ENCODE measurements at places on chromosomes 16 and 17.

- DNase-seq: peak; percentile 97
Observed at GRCh38 chr16:87778830-87779579, 13.2 kb upstream of the KLHDC4 start.

- DNase-seq: peak; percentile 75
Observed at GRCh38 chr16:5036228-5037156, 2.8 kb upstream of the NAGPA start.

- no peak for DNase-seq
Observed at GRCh38 chr17:13004336-13004735, 13.5 kb downstream of the ELAC2 start.

GRCh38 chr16:73059779-73060615 lies 12.1 kb upstream of the ZFHX3 start:
- peak; percentile 72 for DNase-seq

GRCh38 chr17:32627239-32627996 lies 140.6 kb downstream of the CDK5R1 start:
- DNase-seq: peak; percentile 14

GRCh38 chr17:67573987-67574657 lies 143.6 kb upstream of the NOL11 start:
- no peak for DNase-seq

DNA sequence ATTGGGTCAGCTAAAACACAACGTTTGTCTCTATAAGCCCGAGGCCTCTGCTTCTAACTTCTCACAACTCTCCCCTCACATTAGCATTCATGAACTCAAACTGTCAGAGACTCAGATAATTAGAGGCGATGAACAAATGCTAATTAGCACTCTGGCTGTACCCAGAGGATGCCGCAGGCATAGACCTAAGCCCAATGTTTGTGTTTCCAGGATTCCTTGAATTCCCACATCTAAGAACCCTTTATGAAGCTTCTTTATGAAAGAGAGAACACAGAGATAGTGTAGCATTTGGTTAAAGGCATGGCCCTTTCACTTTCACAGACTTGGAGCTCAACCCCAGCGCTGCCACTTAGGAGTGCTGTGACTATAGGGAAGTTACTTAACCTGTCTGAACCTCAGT lies 512.2 kb downstream of the GRIN2A start:
- no peak for DNase-seq

DNA sequence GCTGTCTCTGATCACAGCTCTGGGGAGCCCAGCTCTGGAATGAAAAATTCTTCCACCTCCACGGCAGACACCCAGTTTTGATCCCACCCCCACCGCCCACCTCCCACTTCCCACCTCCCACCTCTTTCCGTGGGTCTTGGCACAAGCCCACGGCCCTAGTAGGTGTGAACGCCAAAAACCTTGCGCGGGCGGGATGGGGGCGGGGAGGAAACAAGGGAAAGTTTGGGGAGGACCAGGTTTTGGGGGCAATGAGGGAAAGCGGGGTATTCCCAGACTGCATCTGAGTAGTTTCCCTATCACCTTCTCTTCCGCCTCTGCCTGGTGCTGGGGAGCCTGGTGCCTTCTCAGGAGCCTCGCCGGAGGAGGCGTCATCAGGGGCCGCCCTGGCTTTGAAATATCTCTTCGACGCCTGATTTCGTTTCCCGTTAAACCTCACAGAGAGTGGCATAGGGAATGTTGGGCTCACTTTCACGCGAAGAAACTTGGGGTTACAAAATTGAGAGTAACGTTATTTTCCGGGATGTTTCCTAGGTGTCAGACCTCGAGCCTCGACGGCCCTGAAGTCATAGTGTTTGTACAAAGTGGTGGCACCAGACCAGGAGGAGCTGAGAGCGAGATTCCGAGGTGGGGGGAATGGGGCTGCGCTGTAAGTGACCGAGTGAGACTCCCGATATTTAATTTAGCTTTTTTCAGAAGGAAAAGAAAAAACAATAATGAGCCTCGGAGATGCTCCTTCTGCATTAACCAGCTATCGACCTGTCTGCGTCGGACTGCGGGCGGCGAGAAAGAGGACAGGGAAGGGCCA lies 1.6 kb upstream of the IRX3 start:
- DNase-seq: no peak

DNA sequence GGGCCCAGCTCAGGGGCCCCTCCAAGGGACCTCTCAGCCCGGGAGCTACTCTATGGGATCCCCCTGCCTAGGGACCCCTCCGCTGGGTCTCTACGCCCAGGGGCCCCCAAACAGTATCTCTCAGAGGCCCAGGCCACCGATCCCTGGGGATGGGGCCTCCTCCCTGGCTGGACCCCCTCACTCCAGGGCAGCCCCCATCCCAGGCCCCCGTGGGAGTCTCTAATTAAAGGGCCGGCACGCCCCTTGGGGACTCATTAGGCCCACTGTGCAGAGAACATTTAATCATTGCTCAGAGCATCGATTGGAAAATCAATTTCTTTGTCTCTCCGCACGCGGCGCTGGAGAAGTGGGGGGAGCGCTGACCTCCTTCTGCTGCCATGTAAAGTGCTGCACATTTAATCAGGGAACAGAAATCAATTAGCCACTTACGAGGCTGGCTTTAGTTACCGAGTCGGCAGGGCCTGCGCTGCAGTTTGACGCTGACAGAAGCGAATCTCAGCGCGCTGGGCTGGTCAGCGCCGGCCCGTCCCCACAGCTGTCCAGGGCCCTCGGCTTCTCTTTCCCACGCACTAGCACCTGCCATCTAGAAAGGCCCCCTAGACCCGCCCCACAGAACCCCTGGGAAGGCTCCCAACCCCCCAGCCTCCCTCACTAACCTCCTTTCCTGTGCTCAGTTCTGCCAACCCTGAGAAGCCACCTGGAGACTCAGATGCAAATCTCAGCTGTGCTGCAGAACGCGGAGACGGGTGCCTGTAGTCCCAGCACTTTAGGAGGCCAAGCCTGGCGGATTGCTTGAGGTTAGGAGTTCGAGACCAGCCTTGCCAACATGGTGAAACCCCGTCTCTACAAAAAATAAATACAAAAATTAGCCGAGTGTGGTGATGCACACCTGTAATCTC lies 20.2 kb upstream of the C1QL1 start:
- DNase-seq: no peak

GRCh38 chr17:42405963-42406495 lies 17.0 kb downstream of the CAVIN1 start:
- DNase-seq: peak; percentile 75

GRCh38 chr16:46673320-46674013 lies 15.5 kb downstream of the VPS35 start:
- peak; percentile 77 for DNase-seq

DNA sequence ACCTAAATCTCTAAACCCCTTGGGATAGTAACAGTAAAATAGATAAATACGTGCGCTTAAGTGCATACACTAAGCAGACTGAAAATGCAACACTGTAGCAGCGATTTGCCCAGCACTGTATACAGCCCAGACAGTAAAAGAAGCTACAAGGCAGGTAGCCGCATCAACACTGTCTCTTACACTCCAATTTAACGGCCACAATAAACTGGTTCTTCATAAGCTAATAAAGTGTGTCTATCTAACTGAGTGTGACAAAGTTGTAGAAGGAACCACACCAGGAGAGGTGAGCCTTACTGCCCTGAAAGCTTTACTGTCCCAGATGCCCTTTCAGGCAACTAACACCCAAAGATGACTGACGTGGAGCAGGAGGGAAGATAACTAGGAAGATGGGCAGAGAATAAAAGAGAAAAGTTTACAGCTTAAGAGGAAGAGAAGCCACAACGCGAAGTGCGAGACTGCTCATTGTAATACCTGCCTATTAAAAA lies 847 bp downstream of the ZDHHC7 start:
- no peak for DNase-seq

DNA sequence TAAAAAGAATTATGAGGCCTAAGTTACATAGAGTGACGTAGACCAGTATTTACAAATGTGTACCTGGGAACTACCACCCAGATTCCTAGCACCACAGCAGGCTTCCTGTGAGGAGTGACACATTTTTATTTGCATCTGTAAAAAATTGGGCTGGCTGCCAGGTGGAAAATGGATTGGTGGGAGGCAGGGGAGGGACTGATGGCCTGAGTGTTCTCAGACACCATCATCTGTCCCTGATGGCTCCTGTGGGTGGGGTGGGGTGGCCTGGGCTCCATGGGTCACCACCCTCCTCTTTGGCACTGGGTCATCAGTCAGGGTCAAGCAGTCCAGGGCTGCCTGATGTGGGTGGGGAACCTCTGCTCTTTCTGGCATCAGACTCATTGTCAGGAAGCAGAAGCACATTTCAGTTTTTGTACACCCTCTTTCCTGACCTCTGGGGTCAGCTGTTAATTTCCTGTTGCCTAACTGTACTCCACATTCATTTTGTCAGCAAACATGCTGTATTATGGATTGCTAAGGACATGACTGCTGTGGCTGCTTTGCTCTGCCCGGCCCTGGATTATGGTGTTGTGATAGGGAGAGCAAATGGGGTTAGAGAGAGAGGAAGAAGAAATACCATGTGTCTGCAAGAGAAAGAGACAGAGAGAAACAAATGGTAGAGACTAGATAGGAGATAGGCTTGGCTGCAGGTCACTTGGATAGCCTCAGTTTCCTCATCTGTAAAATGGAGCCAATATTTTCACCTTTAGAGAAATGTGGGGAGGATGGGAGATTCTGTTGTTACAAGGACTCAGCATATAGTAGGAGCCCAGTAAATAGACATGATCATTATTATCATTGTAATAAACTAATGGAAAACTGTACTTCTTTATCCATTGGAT lies 11.6 kb upstream of the MFAP4 start:
- peak; percentile 91 for DNase-seq

- no peak for DNase-seq
Observed at GRCh38 chr16:25751230-25751835, 59.6 kb downstream of the HS3ST4 start.

DNA sequence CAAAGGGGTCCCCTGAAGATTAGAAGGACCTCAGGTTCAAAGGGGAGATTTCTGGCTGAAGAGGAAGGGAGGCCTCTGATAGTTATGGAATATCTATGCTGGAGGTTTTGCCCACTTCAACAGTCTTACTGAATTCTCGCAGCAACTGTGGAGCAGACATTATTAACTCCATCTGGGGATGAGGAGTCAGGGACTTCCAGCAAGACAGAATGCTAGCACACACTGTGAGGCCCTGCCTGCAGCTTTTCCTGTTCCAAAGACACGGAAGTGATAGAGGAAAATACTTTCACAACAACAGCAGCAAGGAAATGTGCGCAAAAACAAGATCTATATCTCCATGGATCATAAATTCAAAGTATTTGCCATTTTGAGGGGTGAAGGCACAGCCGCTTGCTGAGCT lies 72.8 kb downstream of the RPH3AL start:
- no peak for DNase-seq

DNA sequence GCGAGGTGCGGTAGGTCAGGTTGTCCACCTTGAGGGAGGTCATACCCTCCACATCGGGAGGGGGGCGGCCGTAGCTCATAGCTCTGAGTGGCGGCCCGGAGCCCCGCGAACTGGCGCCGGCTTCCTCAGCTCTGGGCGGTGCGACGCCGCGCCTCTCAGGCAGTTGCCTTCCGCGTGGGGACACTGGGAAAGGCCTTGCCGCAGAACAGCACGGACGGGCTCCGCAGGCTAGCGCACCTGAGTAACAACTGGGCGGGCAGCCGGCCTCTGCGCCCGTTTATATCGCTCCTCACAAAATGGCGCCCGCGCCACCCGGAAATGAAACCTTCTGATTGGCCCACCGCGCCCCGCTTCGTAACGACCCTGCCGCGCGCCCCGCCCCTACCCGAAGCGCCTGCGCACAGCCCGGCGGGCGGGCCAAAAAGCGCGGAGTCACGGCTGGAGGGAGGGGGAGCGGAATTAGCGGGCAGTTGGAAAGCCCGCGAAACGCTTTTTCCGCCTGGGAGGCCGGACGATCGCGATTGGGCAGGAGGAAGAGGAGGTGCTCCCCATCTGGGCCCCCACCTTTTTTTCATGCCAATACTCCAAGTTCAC lies at the start of gene SRSF2:
TSS of gene SRSF2 (minus strand) at position 250 of the 594 bp plus-strand sequence. CDS start at position 79, 171 bp downstream.
- peak; percentile 99 for DNase-seq

DNA sequence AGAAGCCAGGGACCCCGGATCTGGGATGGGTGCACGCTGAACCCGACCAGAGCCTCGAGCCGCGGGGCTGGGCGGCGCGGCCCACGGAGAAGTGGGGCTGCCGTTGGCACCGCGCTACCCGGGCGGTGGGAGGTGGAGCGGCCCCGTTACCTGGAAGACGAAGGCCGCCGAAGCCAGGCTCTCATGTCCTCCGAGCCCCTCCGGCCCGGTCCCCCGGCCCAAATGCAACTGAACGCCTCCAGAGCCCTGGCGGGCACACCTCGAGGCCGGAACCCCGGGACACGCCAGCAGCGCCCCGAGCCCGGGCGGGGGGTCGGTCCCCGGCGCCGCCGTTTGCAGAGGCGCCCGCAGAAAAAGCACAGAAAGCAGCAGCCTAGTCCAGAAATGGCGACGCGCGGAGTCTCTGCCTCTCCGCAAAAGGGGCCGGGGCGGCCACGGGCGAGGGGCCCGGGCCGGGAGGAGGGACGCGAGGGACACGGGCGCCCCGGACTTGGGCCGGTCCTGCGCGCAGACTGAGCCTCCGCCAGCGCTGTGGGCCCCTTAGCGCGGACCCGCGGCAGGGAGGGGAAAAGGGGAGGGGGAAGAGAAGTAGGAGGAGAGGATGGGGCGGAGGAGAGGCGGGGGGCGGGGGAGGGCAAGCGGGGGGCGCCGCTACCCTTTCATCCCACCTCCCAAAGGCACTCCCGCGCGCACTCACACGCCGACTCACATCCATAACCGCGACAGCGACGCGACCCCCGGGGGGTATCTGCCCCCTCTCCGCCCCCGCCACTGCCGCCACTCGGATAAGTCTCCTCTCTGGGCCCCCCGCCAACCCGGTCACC lies 1.4 kb downstream of the AXIN2 start:
- peak; percentile 48 for DNase-seq

DNA sequence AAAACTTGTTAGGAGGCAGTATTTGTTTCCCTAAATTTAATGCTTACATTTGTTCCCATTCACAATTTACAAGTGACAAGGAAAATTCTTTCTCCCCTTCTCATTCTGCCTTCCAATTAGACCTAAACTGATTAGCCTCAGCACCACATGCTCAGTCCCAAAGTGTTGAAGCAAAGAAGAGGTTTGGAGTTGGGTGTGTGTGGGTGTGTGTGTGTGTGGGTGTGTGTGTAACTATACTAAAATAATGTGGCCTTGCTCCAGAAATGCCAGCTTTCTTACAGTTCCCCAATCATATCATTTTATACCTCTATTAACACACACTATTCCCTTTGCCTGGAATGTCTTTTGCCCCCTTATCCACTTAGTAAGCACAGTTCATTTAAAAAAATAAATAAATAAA lies 6.9 kb upstream of the UTP6 start:
- no peak for DNase-seq
